Endothelial cell (in vitro differentiated cells): ENCODE measurements at places on chromosomes 13 and 19. TPM values are rescaled to one million over a fixed set of nuclear protein-coding genes. Genes with fewer than 3 reads are reported as not detected.
A peak's percentile ranks its signal among the peaks of the same experiment; 100 is the strongest.

Gene VSTM2B
- 0.18 TPM for total RNA-seq

Gene ZNF575
- 2.3 TPM for total RNA-seq

Gene C13orf42
- 0.21 TPM for total RNA-seq

Gene CD22
- not detected for total RNA-seq

Gene RAX2
- not detected for total RNA-seq

Gene FFAR2
- 0.46 TPM for total RNA-seq

Gene ADGRL1
- 32.9 TPM for total RNA-seq

GRCh38 chr19:33416307-33417215 lies 43.1 kb downstream of the CEBPG start:
- peak; percentile 86 for DNase-seq

GRCh38 chr13:46598140-46598819 lies 45.3 kb downstream of the LRCH1 start:
- DNase-seq = peak; percentile 14

DNA sequence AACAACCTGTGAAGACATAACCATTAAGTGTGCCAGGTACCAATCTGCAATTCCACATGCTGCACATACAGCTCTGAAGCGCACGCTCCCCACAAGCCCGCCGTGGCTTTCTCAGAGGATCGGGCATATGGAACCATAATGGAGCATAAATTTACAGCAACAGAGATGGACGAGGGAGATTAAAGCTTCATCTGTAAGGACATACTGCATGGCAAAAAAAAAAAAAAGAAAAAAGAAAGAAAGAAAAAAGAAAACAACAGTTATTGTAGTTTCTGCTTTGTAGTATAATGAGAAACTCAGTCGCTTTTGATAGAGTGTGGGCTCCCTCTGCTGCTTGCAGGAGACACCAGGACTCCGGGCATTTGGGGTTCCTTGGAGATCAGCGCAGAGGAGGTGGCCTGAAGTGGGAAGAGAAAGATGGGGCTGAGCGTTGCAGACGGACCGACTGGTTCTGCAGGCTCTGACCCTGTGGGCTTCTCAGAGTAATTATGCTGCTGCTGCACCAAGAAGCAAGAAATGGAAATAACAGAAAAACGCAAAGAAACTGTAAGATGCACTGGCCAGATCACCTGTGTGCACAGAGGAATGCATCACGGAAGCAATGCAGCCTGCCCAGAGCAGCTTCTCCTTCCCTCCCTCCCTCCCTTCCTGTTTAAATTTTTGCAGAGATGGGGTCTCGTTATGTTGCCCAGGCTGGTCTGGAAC lies 10.8 kb upstream of the PDCD5 start:
- peak; percentile 50 for DNase-seq

DNA sequence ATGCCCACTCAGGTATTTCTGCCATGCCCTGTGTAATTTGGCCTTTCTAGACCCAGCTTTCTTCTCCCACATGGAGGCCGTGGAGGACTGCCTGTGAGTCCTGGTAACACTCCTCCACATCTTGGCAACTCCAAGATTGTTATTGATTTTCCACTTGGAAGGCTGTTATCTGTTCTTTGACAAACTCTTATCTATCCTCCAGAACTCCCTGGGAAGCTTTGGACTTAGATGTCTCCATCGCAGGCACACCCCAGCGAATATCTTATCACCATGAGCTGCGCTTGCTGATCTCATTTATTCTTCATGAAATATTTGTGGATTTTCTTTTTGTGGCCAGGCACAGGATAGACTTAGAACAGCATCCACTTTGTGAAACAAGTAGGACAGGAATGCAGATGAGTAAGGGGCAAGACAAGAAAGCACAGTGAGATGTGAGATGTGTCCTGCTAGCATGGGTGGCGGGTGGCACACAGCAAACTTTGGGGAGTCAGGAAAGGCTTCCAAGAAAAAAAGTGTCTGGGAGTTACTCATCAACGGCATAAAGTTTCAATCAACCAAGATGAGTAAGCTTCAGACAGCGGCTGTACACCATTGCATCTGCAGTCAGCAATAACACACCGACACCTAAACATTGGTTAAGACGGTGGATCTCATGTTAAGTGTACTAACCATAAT lies 84.5 kb upstream of the IRS2 start:
- DNase-seq = no peak

- DNase-seq = no peak
Measured at GRCh38 chr13:100433475-100433874, 155.1 kb downstream of the GGACT start.

DNA sequence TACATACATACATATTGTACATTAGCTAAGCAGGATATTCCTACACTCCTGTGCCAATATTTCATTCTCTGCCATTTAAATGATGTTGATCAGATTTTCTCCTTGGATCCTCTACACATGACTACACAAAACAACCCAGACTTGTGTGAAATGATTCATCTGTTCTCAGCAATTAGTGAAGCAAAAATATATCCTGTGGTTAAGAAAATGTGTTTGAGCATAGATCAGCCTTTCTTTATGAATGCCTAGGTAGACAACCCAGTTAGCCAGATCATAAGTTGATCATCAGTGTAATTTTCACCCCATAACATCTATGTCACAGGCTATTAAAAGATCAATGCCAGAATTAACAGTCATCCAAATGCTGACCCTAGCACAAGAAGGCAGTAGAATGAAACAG lies 275.2 kb upstream of the EDNRB start:
- DNase-seq = no peak

- no peak for DNase-seq
Measured at GRCh38 chr19:57887195-57887941, 1.5 kb downstream of the ZNF814 start.

- DNase-seq = no peak
Measured at GRCh38 chr13:86563308-86563707, 764.1 kb upstream of the SLITRK6 start.

- peak; percentile 56 for DNase-seq
Measured at GRCh38 chr19:34145741-34146202, 26.5 kb upstream of the LSM14A start.

GRCh38 chr13:99290894-99291293 lies 16.3 kb downstream of the GPR183 start:
- DNase-seq = no peak

DNA sequence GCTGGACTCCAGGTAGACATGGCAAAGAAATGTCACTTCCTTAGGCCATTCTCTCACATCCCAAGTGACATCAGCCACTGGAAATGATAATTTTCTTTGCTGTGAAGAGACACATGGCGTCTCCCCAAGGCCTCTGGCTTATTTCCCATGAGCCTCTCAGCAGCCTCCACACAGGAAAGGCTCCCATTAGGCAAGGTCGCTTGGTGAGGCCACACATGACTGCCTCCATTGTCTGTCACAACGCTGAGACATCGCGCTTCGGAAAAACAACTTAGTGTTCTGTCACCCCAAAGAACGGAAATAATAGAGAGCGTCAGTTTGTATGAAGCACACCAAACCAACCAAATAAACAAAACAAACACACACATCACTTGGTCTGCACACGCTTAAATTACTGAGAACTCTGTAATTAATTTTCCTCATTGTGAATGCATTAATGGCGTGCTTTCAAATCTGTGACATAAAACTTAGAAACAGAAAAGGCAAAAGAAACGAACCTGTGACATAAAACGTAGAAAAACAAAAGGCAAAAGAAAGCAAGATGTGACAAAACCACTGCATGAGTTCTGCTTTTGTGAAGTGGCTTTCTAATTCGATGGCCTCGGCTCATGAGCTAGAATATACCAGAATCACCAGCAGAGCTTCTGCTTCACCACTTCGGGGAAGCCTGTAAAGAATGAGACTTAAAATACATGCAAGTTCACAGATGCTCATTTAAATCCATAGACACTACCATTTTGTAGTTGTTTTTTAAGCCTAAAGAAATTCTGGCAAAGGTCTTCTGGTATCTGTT lies 404.2 kb upstream of the SGCG start:
- DNase-seq = no peak

- no peak for DNase-seq
Measured at GRCh38 chr19:56671613-56671994, at the start of gene ZNF835. TSS of gene ZNF835 (minus strand) at chr19:56671757. CDS start at chr19:56665198, 6,559 bp downstream.

- DNase-seq = no peak
Measured at GRCh38 chr19:3358689-3359014, 7.7 kb upstream of the NFIC start.

- DNase-seq = peak; percentile 13
Measured at GRCh38 chr19:46674416-46675178, 13.6 kb upstream of the DACT3 start.

- no peak for DNase-seq
Measured at GRCh38 chr19:5458420-5458819, 3.2 kb downstream of the ZNRF4 start.

GRCh38 chr13:56907766-56908165 lies 233.0 kb upstream of the PRR20A start:
- no peak for DNase-seq

- DNase-seq = no peak
Measured at GRCh38 chr19:51323481-51324166, 12.2 kb downstream of the IGLON5 start.

GRCh38 chr19:33039108-33039599 lies 25.5 kb downstream of the RHPN2 start:
- no peak for DNase-seq

- no peak for DNase-seq
Measured at GRCh38 chr19:56841193-56841543, 642 bp upstream of the PEG3 start.
